ENCODE measurements at places on chromosomes 5 and 9.

GRCh38 chr9:37026113-37026930 lies 7.7 kb downstream of the PAX5 start:
- DNase-seq = no peak

DNA sequence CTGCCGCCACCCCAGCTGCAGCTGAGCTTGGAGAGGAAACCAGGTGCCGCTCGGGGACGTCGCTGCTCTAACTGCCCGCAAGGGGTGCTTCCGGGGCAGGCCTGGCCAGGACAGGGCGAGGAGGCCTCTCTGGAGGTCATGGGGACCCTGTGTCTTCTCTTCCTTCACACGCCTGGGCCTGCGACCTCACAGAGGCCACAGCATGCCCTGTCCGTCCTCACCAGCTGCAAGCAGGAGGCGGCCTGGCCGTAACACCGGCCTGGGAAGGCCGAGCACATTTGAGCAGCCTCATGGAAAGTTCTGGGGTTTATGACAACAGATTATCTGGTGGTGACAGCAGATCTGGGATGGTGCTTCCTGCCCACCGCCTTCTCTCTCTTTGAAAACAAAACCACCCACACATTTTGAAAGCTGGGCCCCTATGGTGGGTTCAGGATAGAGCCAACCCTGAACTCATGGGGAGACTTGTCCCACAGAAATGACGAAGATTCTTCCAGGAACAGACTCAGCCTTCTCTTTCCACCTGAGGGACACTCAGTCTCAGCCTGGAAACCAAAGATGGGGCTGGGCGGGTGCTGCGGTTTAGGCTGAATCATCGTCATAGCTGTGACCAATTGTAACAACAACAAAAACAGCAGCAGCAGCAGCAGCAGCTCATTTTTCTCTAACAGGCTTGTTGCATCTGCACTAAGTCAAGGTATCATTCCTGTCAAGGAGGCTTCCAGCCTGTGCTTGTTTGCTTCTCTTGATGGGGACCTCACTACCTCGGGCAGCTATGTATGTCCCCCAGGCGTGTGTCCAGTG lies 99.6 kb upstream of the RAPGEF1 start:
- no peak for DNase-seq

GRCh38 chr9:98551511-98552286 lies 157.0 kb downstream of the GABBR2 start:
- DNase-seq = no peak

DNA sequence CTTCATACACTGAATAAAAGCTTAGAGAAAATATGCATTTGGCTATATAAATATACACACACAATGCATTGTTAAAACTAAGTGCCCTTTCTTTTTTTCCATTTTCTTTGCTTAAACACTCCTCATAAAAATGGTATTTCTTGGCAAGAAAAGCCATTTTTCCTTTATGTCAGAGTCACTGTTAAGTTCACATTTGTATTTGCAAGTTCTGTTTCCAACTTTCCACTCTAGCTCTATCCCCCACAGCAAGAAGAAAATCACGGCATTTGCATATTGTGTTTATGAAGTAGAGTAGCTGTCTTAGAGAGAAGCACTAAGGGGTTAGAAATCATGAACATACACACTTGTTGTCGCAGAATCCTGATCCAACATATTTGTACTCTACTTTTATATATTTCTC lies 662.1 kb upstream of the MEF2C start:
- no peak for DNase-seq
